ENCODE measurements at places on chromosomes 3 and 15. TPM values are rescaled to one million over a fixed set of nuclear protein-coding genes. Genes with fewer than 3 reads are reported as not detected.

- no peak for DNase-seq
Measured at GRCh38 chr3:123067689-123068600, 1.1 kb downstream of the PDIA5 start.

- peak; percentile 72 for DNase-seq
Measured at GRCh38 chr3:7709376-7710082, 792.1 kb upstream of the LMCD1 start.

- DNase-seq, result peak; percentile 52
Measured at GRCh38 chr15:36004891-36005490, 459.0 kb upstream of the DPH6 start.

CACNA2D2 gene
- 0.10 TPM for total RNA-seq

ROBO2 gene
- not detected for total RNA-seq
